Vagina (tissue), 2 donors: ENCODE measurements at places on chromosomes 7 and 10.

DNA sequence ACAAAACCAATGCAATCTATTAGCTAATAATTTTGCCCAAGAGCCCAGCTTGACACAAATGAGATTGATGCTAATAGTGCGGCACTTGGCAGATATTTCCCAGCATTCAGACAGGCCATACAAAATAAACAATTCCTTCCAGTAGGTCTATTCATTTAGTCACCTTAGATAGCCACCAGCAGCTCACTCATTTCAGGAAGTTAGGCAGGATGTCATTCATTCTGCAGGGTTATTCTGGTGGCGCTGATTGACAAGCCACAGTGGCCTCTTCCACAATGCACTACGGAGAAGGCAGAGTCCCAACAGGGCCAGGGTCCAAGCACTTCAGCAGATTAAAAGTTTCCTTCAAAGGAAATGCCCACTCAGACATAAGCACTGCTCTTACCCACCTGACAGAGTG, 55.8 kb downstream of the PIK3AP1 start:
- DNase-seq, result no peak

- DNase-seq, result no peak
Measured at GRCh38 chr7:142999793-143000192, 27.1 kb downstream of the OR9A2 start.

DNA sequence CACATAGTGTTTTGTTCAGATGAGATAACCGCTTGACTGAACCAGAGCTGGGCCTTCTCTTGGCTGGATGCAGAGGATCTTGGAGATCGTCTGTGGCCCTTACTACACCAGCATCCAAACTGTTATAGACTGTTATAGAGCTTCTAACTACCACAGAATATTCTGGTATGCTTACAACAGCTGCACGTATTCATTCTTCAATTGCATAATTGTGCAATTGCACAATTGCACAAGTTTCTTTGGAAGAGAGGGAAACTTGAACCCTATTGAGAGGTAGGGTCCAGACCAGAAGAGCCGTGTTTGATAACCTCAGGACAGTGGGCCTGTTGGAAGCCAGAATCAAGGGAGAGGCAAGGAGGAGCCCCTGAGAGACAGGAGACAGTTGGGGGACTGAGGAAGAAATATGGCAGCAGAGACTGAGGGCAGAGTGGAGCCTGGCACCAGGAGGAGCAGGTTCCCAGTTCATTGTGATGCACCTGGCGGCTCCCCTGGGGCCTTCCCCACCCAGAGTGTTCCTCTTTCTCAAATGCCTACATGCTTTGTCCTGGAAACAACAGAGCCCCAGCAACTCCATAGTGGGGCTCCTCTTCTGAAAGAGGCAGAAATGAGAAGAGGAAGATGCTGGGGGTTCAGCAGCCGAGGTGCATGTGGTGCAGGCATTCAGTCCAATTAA, 64.1 kb downstream of the PTPRZ1 start:
- no peak for DNase-seq

GRCh38 chr7:134472572-134473244, 13.8 kb upstream of the AKR1B1 start:
- DNase-seq, result no peak

- DNase-seq, result no peak
Measured at GRCh38 chr10:75071756-75072155, 39.7 kb upstream of the SAMD8 start.

DNA sequence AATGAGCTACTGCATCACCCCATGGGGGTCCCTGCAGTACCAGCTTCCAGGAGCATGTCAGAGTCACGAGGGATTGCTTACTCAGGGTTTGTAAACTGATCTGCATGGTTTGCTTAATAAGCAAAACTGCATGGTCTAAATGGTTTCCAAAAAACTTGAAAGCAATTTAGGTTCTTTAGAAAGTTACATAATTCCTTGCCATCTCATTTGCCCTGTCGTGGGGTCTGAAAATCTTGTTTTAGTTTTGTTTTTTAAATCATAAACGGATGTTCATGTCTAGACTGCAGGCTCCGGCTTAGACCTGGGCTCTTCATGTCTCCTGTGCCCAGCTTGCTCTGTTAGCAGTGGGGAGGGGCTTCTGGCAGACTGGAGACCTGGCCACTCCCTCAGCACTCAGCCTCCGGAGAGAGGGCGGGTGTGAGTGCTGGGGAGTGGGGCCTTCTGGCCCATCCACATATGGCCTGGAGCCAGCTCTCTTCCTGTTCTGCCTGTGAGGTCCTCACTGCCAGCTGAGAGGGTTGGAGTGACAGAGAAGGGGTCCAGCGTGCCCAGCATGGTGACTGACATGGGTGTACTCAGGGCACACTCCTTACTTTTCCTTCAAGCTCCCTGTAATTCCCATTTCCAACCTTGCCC, 17.5 kb downstream of the PRF1 start:
- DNase-seq, result no peak

- no peak for DNase-seq
Measured at GRCh38 chr7:15581352-15581951, 19.6 kb upstream of the AGMO start.

- DNase-seq, result no peak
Measured at GRCh38 chr7:132240821-132241422, 335.3 kb downstream of the PLXNA4 start.

DNA sequence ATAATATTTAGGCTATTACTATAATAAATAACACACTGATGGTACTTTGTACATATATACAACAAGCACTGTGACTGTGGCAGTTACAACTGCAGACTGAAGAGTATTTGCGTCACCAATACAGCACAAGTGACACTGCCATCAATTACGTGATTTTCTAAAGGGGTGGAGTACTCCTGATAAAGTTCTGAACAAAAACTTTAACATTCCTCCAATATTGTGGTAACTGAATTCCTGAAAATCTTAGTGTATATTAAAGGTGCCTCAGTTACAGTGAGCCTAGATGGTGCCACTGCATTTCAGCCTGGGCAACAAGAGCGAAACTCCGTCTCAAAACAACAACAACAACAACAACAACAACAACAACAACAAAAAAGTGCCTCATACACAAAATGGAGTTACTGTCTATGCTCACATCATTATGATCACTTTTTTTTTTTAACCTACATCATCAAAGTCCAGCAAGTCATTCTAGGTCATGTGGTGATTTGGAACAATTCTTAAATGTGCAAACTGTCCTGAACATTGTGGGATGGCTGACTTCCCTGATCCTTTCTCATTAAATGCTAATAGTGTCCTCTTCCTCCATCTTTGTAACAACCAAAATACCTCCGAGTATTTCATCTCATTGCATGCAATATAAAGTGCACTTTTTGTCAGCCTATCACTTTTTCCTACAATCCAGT, 15.1 kb downstream of the BRAF start:
- no peak for DNase-seq

- no peak for DNase-seq
Measured at GRCh38 chr7:137439829-137440825, 96.6 kb upstream of the PTN start.

DNA sequence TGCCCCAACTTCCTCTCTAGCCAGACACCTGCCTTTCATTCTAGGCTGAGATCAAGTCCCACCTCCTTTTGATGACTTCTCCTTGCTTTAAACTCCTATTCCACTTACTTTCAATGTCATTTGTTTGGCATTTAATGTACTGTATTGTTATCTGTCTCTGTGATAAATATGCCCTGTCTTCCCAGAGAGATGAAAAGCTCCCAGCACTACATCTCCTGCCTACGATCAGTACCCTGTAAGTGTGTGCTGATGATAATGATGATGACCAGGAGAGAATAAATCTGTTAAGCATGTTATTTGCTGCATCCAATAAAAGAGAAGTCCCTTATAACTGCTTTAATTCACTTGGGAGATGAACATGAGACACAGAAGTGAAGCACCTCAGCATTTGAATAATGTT, 367.4 kb upstream of the C7orf33 start:
- DNase-seq, result no peak

- no peak for DNase-seq
Measured at GRCh38 chr7:31883761-31884164, 186.4 kb downstream of the PDE1C start.

DNA sequence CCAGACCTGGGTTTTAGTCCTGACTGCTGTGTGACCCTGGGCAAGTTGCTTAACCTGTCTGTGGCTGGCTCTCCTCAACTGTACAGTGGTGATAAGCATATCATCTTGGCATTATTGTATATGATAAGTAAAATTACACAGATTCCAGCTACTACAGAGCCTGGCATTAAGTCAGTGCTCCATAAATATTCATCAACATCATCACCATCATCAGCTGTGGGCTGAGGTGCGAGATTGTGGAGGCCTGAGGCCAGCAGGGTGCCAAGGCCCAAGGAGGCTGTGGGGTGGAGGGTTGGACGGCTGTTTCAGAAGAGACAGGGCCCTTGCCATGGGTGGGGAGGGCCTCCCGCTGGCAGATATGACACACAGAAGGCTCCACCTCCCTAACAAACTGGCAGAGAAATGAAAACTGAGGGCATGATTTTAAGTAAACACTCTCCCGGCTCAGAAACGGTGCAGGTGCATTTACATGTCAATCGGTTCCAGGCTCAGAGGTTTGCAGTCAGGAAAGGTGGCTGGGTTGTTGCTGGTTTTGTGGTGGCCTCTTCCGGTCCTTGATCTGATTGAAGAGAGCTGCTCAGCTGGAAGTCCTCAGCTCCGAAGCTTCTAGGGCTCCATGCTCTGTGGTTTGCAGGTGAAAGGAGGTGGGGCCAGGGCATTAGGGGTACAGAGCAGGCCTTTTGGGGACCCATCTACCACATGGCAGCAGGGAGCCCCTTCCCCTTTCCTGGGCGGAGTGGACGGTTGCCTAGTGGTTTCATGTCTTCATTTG, 10.2 kb downstream of the CRYGN start:
- no peak for DNase-seq

DNA sequence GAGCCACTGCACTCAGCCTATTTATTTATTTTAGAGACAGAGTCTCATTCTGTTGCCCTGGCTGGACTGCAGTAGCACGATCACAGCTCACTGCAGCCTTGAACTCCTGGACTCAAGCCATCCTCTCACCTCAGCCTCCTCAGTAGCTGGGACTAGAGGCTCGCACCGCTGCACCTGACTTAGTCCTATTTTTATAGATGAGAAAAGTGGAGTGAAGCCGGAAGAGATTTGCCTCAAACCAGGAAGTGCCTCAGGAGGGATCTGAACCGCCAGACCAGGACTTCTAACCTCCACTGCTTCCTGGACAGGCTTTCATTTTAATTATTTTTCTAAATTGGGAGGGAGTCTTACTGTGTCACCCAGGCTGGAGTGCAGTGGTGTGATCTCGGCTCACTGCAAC, 17.5 kb upstream of the CLIP2 start:
- no peak for DNase-seq

DNA sequence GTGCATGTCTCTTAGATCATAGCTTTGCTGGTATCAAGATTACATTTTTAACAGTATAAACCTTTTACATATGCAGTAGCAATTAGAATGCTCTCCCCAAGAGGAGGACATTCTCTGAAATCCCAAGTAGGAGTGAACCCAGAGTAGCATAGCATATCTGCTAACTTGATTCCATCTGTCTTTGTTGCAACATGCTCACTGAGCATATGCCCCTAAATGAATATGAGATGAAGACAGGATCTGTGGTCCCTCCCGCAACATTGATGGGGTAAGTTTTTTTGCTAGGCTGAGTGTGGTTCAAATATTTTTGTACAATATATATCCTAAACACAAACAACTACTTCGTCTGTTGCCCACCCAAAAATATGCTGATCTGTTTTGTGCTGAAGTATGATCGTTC, 534.2 kb upstream of the C7orf33 start:
- no peak for DNase-seq

- DNase-seq, result no peak
Measured at GRCh38 chr10:27413831-27414348, 90.2 kb upstream of the RAB18 start.

DNA sequence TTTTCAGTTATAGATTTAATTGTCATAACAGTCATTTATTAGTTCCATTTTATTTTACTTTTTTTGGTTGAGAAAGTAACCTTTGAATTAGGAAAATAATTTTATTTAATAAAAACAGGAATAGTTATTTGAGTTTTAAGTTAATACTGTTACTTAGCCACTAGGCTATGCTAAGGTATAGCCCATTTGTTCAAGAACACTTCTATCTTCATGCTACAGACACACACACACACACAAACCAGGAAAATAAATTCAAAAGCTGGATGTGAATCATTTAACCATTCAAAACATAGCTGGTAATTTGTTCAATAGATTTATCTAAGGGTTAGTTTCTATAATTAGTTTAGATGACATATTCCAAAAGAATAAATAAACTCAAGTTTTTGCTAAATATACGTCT, 148.4 kb downstream of the RNF133 start:
- DNase-seq, result no peak

- DNase-seq, result no peak
Measured at GRCh38 chr7:26426096-26426495, 134.4 kb downstream of the SNX10 start.

- no peak for DNase-seq
Measured at GRCh38 chr10:24597961-24598360, 125.7 kb downstream of the ARHGAP21 start.

DNA sequence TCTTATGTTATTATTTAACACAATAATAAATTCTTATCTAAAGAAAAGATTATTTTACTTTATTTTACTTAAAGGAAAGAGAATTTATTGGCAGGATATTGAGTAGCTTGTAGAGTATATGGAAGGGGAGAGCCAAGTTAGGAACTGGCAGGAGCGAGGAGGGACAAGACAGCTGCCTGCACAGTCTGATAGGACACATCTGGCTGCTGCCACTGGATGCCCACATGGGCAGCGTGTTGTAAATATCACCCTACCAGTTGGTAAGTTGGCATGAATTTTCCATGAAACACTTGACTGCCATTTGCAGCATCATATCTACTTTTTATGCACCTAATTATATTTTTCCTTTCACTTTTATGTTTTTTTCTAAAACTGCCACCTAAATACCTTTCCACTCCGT, 19.6 kb downstream of the SRI start:
- DNase-seq, result no peak

GRCh38 chr10:101485681-101486554, 102.1 kb downstream of the POLL start:
- no peak for DNase-seq

DNA sequence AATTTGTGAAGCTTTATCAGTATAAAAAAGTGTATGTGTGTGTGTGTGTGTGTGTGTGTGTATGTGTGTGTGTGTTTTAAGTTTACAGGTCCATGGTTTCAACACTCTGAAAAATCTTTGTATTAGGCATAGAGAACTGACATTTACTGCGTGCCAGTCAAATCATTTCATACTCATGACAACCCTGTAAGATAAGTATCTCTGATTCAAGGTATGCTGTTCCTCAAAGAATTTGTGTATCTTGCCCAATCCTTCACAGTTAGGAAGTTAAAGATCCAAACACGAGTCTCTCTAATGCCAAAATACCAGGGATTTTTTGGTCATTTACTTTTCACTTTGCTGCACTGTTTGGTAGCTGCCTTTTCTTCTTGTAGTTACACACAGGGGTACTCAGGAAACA, 1121.3 kb upstream of the AUTS2 start:
- no peak for DNase-seq
